ENCODE measurements at places on chromosomes 12 and 14.

DNA sequence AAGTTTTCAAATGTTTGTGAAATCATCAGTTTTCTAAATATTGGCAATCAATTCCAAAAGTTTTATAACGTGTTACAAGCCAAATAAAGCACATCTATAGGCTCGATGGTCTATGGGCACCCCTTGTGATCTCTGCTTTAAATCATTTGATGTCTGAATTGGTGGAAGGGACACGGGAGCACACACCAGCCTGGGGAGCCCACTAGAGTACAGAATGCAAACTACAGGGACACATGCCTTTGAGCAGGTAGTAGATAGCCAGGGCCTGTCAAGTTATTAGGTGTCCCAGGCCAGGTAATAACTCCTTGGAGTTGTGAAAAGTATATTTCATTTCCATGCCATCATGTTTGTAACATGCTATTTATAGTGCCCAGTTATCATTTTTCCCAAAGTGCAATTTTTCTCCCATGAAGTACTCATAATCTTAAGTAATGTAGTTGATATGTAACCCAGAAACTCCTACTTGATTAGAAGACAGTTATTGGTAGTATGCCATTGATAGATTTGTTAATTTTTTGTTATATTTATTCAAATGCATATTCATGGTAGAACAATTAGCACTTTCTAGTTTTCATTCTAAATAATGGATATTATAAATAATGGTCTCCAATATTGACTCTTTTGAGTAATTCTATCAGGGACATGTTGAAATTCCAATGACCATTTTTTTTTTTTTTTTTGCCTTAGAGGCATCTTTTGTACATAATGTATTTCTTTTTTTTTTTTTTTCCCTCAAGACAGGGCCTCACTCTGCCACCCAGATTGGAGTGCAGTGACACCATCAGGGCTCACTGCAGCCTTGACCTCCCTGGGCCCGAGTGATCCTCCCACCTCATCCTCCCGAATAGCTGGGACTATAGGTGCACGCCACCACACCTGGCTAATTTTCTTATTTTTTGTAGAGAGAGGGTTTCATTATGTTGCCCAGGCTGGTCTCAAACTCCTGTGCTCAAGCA, 96.9 kb upstream of the FGD4 start:
- peak; percentile 49 for DNase-seq

- DNase-seq: no peak
Observed at GRCh38 chr12:47207340-47207717, 127.6 kb upstream of the AMIGO2 start.

DNA sequence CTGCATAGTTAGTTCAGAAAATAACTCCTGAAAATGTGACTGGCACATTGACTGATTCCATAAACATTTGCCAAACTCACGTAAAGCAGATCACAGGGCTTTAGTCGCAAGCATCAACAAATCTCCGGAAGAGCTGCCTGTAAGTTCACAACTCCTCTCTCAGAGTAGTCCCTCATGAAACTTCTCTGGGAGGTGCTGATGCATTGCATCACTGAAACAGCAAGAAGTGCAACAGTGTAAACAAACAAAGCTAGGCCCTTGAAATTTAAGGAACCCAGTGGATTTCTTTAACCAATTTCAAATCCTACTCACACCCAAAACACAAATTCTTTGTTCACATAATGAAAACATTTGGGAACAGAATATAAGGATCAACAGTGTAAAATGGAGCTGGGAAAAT, 1691.7 kb upstream of the FLRT2 start:
- DNase-seq: no peak

- DNase-seq: no peak
Observed at GRCh38 chr12:113831016-113831415, 135.1 kb downstream of the RBM19 start.

DNA sequence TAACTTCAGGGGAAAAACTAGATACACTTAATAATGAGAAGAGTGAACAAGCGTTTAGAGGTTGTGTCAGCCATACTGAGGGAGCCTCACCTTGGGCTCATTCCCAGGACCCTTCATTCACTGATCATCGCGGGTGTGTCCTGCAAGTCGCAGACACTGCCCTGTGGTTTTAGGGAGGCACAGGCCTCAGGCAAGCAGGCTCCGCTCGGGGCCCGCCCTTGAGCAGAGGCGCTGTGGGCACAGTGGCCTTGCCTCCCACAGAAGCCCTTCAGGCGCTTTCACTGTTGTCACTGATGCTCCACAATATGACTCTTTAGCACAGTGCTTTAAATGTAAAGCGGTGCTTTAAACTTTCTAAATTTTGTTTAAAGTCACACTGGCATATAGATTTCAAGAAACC, 67.4 kb downstream of the DDX51 start:
- no peak for DNase-seq

- DNase-seq: peak; percentile 64
Observed at GRCh38 chr14:21233457-21234076, 35.7 kb downstream of the HNRNPC start.

DNA sequence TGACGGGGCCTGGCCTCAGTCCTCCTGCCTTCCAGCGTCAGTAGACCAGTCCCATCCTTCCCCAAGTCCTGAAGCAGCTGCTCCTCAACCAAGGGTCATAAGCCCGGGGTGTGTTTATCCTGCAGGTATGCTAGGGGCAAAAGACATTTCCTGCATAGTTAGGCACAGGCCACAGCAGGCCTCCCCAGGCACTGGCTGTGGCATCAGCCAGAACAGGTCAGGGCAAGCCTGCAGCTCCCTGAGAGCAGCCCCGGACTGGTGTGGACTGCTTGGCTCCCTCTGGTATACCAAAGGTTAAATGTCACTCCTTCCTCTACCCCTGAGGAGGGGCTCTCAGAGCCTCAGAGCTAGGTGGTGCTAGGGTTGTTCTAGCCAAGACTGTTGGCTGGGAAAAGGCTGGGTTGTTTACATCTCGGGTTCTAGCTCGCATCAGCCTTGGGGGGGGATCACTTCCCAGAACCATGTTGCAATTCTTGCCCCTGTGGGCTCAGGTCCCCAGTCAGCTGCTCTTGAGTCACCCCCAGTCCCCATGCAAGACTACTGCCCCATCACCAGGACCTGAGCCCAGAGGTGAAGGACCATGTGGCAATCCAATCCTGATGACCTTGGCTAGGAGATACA, 2.9 kb downstream of the MMP14 start:
- DNase-seq: no peak

GRCh38 chr12:105836242-105836622, 302.5 kb downstream of the NUAK1 start:
- DNase-seq: no peak

- no peak for DNase-seq
Observed at GRCh38 chr14:91770185-91770584, 38.3 kb upstream of the CATSPERB start.

All from D341Med (cell line).